ENCODE measurements at places on chromosomes 7 and 10.

DNA sequence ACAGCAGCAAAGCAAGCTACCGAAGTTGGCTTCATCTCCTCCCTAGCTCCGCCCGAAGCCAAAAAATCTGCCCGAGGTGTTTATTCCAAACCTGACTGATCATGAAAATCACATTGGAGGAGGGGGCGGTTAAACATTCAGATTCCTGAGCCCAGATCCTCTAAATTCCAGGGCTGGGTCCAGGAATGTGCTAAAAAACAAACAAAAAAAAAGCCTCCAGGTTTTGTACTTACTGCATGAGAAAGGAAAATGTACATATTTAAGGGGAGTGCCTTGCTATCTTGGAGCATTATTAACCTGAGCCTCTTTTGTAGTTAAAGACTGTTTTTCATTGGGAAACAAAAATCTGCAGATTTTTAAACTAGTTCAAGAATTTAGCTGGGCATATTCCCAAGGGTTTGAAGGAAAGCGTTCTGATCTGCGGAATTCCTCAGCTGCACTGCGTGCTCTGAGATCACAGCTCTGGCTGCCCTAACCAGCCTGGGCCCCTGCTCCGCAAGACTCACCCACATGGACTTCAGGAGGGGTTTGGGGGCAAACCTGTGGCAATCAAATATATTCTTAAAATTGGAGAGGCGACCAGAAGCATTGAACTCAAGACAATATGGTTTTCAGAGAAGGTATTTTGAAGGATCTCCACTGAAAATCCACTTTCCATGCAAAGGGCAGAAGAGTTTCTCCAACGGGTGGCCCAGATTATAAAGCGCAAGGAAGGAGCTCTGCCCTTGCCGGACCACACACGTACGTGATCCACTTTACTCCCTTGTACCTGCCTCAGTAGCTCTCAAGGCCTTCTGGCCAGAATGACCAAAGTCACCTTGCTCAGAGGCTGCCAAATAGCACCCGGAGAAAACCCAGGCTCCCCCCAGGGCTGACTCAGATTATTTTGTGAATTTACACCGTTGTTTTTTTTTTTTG lies 10.0 kb upstream of the TNS3 start:
- no peak for DNase-seq

DNA sequence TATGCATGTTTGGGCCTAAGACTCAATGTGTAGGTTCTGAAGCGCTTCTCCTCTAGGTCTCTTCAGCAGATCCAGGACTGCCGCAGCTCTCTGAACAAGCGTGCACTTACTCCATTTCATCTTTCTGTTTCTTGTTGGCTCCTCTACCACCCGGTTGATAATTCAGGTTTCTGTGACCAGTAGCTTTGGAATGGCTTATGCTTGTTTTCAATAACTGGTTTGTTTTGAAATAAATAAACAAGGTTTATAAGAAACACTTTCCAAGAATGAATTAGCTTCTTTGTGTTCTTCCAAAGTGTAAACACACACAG lies 1.5 kb downstream of the MDFIC start:
- DNase-seq, result no peak

- no peak for DNase-seq
Measured at GRCh38 chr10:73650537-73651331, 5.1 kb downstream of the SYNPO2L start.

- DNase-seq, result no peak
Measured at GRCh38 chr7:104499975-104500374, 171.6 kb downstream of the LHFPL3 start.

GRCh38 chr7:117872561-117873309 lies 506 bp downstream of the CTTNBP2 start:
- DNase-seq, result peak; percentile 11

- DNase-seq, result no peak
Measured at GRCh38 chr10:13049774-13050420, 48.4 kb upstream of the CCDC3 start.

GRCh38 chr7:19381321-19381720 lies 236.1 kb upstream of the FERD3L start:
- no peak for DNase-seq

DNA sequence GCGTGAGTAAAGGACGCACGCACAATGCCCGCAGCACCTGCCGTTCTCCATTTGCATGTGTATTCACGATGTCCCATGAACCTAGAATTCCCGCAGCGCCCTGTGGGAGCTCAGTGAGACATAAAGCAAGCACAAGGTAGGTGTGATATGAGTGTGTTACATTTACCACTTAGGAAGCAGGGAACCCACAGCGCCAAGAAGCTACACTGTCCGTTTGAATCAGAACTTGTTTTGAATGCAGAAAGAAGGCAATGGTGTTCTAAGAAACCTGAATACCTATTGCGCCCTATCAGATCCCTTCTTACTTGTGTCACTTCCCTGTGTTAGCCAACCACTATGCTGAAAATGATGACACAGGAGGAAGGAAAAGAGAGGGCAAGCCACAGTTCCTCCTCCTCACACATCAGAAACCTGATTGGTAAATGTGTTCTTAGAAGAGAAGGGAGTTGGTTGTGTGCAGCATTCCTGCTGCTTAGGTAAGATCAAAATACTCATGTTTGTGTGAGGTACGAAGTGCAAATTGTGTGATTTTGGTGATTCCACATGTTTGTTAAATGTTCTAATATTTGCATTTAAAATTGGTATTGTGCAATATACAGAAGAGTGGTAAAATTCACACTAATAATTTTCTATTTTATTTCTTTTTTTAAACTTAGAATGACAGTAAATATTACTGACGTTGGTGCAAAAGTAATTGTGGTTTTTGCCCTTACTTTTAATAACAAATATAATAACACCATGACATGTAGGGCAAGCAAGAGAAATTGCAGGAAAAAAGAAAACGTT lies 185.4 kb downstream of the SEC23IP start:
- peak; percentile 18 for DNase-seq

DNA sequence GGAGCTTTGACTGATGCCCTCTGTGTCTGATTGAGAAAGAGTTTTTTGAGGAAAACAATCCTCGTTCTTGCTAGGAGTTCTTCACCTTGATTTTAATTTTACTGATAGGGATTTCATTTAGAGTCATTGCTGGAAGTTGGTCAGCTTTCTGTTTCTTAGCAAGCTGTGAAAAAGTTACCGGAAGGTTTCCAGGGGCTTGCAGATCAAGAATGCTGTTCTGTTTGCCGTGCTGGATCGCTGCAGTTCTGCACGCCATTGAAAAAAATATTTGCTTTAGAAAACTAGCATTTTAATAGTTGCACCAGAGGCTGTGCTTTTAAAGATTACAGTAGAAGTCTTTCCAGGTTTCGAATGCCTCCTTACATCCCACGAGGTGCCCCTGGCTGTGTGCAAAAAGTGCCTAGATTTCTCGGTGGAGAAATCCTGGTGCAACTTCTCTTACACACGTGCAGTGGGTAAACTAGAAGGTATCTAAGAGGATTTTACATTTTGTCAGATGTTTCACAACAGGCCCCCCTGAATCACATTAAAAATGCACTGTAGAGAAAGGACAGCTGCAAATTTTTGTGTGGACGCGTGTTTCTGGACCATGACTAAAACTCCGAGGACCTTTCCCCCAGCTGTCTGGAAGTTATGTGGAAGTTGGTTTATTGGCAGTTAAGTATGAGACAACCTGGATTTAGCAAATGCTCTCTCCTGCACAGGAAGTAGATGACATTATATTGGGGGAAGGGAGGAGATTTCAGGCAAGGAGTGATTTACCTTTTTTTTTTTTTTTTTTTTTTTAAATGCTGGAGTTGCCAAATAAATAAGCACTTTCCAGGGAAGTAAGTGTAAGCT lies 5.8 kb downstream of the TCF7L2 start:
- DNase-seq, result no peak

- DNase-seq, result no peak
Measured at GRCh38 chr7:92717993-92718716, 118.2 kb downstream of the CDK6 start.

DNA sequence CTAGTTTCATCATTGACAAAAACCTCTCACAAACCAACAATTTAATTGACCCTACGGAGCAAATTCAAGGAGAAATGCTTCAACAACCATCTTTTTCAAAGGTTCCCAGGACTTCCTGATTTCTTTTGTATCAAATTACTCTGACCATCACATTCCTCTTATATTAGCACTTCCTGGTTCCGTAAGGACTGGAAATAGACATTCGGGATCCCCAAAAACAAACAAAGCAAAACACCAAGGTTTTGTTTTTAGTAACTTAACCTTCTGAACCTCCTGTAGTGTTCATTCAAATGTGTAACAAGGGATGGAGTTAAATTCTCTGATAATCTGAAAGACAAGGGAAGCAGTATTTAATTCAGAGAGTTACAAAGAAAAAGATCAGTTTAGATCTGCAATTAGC lies 387.6 kb upstream of the NRP1 start:
- no peak for DNase-seq

DNA sequence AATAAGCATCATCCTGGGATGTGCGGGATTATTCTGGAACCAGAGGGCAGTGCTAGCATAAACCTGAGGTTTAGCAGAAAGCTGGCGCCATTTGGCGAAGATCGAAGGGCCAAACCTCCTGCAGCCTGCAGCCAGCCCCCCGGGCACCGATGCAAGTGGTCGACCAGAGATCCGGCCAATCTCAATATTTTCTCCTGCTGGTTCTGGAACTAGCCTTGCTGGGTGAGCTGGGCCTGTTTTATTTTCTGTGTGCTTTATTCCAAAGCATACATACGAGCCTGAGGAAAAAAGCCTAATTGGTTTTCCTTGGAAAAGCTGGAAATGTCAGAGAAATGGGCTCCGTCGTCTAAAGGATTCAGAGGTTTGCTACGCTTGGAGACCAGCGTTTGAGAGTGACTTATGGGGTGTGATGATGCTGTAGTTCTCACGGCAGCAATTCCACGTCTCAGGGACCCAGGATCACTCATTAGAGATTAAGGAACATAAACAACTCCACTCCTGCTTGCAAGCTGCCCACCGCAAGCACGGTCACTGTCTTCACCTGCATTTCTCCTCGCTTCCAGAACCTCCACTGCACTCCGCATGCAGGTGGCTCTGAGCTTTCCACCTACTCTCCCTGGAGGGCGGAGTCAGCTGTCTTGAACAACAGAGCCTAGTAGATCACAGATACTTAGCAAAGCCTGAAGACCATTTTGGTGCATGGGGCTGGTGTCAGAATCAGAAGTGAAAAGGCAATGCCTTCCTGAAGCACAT lies 60.2 kb downstream of the PRKAG2 start:
- DNase-seq, result no peak

GRCh38 chr7:104983076-104983577 lies 30.9 kb upstream of the KMT2E start:
- peak; percentile 46 for DNase-seq

GRCh38 chr7:103344453-103345149 lies at the start of gene DNAJC2:
Gene DNAJC2 (minus strand): TSS chr7:103344767. CDS start chr7:103344622, 145 bp downstream.
- peak; percentile 94 for DNase-seq

- DNase-seq, result no peak
Measured at GRCh38 chr7:23017309-23017708, 3.4 kb upstream of the HYCC1 start.

- peak; percentile 35 for DNase-seq
Measured at GRCh38 chr10:102230861-102231356, 4.8 kb downstream of the ELOVL3 start.

DNA sequence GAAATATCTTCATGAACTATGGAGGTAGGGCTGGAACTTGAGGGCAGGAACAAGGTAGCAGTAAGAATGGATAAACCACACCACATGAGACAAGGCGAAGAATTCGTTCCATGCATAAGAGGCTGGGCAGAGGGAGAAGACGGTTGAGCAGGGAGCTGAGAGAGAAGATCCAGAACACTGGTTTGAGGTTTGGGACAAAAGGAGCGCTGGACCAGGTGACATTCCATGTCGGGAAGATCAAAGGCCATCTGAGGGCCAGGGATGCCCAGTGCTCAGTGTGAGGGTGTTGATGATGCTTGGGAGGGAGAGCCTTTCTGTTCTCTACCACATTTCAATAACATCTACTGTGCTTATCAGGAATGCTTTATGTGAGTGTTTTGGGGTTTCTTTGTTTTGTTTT lies 52.8 kb downstream of the WIPF3 start:
- no peak for DNase-seq

DNA sequence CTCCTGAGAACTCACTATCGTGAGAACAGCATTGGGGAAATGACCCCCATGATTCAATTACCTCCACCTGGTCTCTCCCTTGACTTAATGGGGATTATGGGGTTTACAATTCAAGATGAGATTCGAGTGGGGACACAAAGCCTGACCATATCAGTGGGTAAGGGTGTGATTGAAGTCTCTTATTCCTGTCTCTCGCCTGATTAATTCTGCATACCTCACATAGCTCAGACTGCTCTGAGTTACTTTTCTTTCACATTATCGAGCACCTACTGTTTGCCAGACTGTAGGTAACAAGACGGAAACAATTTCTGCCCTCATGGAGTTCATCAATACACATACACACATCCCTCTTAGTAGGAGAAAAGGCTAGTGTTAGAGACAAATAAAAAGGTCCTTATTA lies 25.0 kb downstream of the CISD1 start:
- no peak for DNase-seq

All from NCI-H1930 (cell line).